Heart left ventricle (tissue), 16 donors: ENCODE measurements at places on chromosomes 5 and 9.

- no peak for DNase-seq
Observed at GRCh38 chr9:33294670-33295432, 4.5 kb downstream of the NFX1 start.

GRCh38 chr9:98791608-98792490 is 4.5 kb downstream of the ANKS6 start:
- DNase-seq = no peak

DNA sequence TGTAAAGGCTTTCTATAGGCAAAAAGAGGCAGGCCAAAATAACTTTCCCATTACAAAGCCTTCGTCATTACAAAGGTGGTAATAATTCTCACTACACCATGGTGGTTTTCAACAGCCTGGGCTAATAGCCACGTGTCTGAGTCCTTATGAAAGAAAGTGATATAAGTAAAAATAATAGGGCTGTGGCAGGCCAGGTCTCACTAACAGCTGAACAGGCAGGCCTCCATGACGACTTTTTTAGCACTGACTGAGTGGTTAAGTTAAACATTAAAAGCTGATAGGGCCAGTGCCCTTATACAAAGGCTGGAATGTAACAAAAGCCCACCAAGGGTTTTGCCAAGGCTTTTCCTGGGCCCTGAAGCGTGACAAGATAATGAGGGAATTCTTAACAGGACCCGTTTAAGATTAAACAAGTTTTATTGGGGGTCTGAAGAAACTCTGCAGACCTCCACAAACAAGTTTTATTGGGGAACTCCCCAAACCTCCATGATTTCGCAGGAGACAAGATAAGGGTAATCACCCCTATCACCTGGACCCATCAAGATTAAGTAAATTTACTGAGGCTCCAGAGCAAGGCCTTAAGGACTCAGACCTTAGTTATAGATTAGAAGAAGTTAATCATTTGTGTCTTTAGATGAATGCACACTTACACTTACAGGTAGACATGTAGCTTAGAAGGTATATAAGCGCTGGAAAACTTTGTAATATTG is 412.9 kb downstream of the CHSY3 start:
- DNase-seq = no peak

DNA sequence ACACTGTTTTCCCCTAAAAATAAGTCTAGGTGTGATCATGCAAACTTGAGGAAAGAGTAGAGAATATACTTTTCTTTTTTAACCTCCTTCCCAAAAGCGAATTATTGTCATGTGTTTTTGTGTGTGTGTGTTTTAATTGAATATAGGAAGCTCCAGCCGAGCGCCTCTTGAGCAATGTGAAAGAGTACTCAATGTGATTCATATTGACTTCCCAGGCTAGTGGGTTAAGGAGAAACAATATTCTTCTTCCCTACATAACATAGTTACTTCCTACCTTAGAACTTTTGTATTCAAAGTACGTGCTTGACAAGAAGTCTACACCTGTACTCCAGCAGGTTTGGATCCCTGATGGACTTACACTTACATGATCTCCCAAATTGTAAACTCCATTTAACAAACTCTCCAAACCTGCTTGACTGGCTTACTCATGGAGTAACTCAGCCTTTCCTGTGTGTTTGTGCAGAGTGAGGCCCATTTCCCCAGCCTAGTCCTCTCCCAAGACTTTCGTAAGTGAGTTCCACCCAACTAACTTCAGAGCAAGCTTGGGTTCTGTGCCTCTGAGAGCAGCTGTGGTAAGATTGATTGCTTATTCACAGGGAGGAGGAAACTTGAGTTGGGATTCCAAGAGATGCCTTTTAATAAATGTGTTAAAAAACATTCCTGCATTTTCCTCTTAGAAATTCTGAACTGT is 9.3 kb downstream of the SLC28A3 start:
- no peak for DNase-seq
